GF-D8 (cell line): ENCODE measurements at places on chromosomes 1 and 21.

DNA sequence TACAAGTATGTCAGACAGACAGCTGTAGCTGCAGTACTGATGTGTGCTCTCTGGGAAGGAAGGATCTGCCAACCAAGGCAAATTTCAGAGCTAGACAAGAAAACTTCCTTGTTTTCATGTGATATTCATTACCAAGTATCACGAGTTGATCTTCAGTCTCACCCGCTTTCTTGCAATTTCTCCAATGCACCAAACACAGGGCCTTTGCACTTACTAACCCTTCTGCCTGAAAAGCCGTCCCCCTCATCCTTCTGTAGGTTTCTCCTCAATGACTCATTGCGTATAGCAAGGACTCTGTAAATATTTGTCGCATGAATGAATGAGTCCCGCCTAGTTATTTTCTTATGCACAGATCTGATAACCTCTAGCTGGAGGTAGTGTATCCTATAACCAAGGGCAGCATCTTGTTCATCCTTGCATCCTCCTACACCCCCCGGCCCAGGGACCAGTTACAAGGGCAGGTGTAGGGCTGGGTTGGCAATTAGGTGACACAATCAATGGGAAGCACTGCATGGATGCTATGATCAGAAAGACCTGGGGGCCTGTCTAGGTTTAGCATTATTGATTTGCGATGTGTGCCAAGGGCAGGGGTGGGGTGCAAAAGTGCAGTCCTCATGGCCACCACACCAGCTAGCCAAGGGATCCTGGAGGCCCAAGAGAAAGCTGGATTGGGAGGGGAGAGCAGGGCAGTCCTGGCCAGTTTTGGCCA lies 51.4 kb upstream of the GPR157 start:
- DNase-seq: no peak

DNA sequence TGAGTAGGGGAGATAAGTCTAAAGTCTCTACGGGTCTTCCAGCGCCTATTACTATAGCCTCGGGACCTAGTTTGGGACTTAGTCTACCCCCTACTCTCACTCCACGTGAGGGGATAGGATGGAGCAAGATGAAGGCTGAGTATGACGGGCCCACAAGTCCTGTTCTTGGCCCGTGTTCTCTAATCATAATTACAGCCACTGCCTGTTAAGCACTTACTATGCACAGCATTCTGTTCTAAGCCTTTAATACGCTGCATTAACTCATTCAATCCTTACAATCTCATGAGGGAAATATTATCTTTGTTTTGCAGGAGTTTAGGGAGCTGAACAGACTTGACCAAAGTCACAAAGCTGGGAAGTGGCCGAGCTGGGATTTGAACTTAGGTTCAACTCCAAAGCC lies 23.9 kb upstream of the EPB41 start:
- no peak for DNase-seq

GRCh38 chr1:157382351-157382750 lies 170.0 kb downstream of the FCRL5 start:
- no peak for DNase-seq

- DNase-seq: no peak
These were observed 9.7 kb downstream of the ZNF692 start for GRCh38 chr1:248849152-248849551.

DNA sequence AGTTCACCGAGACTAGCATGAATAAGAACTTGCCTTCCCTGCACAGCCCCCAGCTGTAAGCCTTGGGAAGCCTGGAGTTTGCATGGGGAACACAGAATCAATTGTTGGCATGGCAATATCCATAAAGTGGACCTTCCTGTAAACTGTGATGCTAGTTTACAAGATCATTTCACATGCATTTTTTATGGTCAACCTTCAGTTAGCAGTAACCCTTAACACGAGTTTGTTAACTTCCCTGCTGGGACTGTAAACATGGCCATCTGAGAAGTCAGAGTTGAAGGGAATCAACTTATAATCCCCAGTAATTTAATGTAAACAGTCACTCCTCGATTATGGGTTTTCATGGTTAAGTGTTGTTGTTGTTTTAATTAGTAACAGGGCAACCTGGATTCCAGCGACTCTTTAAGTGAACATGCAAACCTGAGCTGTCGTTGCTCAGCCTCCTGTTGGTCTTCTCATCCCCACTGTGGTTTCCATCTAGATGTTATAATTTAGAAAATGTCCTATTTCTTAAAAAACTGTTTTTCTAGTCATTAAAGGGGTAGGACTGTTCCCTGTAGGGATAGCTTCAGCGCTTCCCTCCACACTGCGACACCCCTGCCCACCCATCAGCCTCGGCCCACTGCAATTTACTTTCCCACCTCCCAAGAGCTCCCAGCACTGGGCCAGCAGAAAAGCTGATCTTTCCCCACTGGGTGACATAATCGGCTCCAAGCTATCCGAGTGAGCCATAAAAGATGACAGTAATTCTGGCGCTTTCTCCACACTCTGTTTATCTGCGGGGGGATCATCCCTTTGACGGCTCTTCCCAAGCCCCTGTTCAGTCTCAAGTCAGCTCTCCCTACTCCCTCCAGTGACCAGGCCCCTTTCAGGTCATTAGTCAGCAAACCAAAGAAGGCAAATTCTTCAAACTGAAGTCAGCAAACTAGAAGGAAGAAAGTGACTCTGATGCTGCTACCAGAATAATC lies 107.6 kb upstream of the IPO9 start:
- no peak for DNase-seq
